Activated CD8-positive, alpha-beta memory T cell treated with anti-CD3 and anti-CD28 coated beads for 1 hour (primary cell): ENCODE measurements at places on chromosomes 16 and 17.

DNA sequence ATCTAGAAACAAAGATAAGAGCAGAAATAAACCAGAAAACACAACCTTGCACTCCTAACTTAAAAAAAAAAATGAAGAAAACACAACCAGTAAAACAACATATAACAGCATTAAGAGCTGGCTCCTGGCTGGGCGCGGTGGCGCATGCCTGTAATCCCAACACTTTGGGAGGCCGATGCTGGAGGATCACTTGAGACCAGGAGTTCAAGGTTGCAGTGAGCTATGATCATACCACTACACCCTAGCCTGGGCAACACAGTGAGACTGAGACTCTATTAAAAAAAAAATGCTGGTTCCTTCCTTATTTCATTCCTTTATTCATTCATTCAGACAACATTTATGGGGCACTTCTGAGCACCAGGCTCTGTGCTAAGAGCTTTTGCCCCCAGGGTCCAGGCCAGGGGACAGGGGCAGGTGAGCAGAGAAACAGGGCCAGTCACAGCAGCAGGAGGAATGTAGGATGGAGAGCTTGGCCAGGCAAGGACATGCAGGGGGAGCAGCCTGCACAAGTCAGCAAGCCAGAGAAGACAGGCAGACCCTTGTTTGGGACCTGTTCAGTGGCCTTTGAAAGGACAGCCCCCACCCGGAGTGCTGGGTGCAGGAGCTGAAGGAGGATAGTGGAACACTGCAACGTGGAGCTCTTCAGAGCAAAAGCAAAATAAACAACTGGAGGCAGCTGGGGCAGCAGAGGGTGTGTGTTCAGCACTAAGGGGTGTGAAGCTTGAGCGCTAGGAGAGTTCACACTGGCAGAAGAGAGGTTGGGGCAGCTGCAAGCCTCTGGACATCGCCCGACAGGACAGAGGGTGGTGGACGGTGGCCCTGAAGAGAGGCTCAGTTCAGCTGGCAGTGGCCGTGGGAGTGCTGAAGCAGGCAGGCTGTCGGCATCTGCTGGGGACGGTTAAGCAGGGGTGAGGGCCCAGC is 2.6 kb downstream of the STH start:
- DNase-seq: no peak

DNA sequence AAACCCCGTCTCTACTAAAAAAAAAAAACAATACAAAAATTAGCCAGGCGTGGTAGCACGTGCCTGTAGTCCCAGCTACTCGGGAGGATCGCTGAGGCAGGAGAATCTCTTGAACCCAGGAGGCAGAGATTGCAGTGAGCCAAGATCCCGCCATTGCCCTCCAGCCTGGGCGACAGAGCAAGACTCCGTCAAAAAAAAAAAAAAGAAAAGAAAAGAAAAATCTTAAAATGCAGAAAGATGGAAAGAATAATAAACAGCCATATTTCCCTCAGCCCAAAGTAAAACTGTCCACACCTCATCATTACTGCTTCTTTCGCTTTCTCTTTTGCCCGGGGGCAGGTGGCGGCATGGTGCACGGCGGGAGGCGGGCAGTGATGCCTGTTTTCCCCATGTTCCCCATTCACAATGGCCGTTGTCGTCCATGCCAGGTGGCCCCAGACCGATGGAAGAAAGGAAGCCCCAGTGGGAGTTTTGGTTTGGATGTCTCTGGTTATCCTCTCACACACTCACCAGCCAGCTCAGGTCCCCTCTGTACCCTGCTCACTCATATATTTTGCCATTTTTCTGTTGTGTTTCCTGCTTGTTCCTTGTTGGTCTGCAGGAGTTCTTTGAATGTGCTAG is 37.0 kb upstream of the PEMT start:
- DNase-seq: no peak

- no peak for DNase-seq
These were observed 105.5 kb upstream of the AXIN2 start for GRCh38 chr17:65666876-65667321.

- no peak for DNase-seq
These were observed 3.3 kb upstream of the CDK5R1 start for GRCh38 chr17:32483451-32484019.

GRCh38 chr17:43217614-43218087 is 6.0 kb downstream of the TMEM106A start:
- no peak for DNase-seq

DNA sequence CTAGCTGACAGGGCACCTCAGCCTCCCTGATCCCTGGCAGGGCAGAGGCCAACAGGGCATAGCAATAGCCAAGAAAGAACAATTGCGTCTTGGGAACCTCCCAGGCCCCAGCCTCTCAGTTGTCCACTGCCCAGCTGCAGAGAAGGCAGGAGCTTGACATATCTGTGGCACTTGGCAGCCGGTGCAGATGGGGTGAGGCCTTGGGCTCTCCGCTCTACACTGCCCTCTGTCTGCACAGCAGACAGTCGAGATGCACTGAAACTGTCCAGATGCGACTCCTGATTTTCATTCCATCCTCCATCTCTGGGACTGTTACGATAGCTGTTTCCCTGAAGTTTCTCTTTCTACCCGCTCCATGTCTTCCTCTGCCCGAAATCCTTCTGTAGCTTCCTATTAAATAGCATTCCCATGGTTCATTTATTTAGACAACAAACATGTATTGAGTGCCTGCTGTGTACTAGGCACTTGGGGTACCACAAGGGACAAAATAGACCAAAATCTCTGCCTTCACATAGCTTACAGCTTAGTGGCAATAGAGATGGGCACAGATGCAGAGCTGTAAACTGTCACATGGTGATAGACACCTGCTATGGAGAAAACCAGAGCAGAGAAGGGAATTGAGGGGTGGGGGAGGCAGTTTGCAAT is 3.3 kb downstream of the POLR3E start:
- DNase-seq: peak; percentile 20

DNA sequence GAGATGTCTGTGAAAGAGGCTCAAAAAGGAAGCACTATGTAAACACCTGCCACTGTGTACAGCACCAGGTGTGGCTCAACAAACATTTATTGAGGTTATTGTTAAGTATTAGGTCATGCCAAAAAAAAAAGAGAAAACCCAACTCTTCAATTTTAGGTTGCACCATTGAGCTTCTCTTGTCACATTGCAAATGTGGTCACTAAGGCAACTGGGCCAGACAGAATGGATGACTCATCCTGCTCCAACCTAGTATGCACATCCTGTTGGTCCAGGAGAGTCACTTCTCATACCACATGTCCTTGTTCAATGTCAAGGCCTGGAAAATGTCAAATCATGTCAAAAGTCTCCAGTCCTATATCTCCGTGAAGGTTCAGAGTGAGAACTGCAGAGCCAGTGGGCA is 25.0 kb downstream of the HOXB1 start:
- no peak for DNase-seq

GRCh38 chr16:82598771-82599170 is 28.0 kb upstream of the CDH13 start:
- DNase-seq: no peak

- no peak for DNase-seq
These were observed 3.3 kb downstream of the SULT1A1 start for GRCh38 chr16:28606291-28607115.

DNA sequence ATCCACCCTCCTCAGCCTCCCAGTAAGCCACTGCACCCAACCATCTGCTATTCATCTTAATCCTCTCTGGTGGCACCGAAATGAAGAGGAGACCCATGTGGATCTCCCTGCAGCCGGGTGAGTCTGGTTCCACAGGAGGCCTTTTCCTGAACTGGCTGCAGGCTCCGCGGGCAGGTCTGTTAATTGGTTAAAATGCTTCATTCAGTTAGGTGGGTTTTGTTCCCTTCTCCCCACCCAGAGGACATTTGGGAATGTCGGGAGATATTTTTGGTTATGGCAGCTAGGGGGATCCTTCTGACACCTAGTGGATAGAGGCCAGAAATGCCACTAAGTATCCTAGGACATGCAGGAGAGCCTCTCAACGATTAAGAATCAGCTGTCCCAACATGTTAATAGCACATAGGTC is 16.7 kb downstream of the C16orf54 start:
- DNase-seq: no peak

GRCh38 chr16:77434530-77435271 is at the start of gene ADAMTS18:
ADAMTS18 (minus strand) TSS chr16:77435034; CDS start chr16:77434695, 339 bp downstream.
- DNase-seq: no peak

- DNase-seq: no peak
These were observed 18.4 kb upstream of the FBF1 start for GRCh38 chr17:75959051-75959838.

GRCh38 chr16:81817789-81818567 is 38.9 kb downstream of the PLCG2 start:
- no peak for DNase-seq

- DNase-seq: peak; percentile 33
These were observed 7.2 kb upstream of the GRB2 start for GRCh38 chr17:75412455-75413317.

DNA sequence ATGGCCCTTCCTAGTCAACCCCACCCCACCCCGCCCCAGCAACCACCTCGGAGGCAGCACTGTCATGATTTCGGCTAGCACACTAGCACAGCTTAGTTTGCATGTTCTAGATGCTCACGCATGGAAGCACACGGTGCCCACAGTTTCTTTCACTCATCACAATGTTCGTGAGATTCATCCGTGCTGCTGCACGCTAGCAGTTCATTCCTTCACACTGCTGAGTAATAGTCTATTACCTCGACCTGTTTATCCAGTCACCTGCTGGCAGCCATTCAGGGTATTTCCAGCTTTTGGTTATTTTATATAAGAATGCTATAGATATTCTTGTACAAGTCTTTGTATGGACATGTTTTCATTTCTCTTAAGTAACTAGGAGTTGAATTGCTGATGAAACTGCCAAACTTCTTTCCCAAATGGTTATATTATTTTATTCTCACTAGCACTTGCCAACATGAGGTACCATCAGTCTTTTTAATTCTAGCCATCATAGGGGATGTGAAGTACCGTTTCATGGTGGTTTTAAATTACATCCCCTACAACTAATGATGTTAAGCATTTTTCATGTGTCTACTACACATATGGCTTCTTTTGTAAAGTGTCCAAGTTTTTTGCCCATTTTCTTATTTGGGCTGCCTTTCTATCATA is 75.7 kb downstream of the CYTH1 start:
- no peak for DNase-seq

DNA sequence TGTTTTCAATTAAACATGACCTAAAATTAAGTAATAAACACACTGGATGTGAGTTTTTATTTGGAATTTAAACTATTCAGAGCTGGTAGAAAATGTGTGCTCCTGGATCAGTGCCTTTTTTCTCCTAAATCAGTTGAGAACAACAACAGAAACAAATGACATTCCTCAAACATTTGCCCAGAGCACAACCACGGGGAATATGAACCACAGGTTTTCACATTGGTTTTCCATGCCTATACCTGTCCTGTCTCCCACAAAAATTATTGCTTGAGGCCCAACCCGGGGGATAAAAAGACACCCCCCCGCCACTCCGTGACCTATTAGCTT is 6.8 kb downstream of the HSBP1 start:
- DNase-seq: no peak

DNA sequence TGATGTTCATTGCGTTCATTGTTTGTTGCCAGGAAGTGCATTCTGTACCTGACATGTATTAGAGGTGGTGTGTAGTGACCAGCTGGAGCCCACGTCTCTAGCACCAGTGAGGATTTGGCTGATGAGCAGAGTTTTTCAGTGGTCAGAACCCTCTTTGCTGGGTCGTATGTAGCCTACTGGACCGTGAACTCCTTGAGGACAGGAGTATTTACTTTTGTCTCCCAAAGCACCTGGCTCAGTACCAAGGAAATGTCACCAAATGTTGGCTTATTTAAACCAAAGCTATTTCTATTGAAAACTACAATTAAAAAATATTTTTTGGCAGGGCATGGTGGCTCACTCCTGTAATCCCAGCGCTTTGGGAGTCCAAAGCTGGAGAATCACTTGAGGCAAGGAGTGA is 262.7 kb downstream of the SNX29 start:
- no peak for DNase-seq

DNA sequence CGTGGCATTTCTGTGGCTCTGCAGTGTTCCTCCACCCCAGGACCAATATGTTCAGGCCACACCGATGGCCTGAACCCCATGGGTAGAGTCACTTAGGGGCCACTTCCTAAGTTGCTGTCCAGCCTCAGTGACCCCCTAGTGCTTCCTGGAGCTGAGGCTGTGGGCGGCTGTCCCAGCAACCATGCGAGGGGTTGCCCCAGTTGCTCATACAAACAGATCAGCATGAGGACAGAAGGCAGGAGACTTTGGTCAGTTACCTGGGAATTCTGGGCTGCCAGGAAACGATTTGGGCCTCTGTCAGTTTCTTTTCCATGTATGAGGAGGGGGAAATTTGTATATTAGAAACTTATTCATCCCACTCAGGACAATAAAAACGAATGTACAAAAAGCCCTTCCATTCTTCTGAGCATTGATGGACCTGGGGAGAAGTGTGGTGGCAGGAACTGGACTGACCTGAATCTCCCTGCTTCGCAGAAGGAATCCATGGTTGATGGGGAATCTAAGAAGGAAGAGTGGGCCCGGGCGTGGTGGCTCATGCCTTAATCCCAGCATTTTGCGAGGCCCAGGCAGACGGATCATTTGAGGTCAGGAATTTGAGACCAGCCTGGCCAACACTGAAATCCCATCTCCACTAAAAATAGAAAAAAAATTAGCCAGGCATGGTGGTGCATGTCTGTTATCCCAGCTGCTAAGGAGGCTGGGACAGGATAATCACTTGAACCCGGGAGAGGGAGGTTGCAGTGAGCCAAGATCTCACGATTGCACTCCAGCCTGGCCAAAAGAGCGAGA is 4.9 kb upstream of the IL32 start:
- no peak for DNase-seq

- no peak for DNase-seq
These were observed 30.5 kb downstream of the CUEDC1 start for GRCh38 chr17:57924677-57925076.

- no peak for DNase-seq
These were observed 133.1 kb upstream of the ZKSCAN2 start for GRCh38 chr16:25390761-25391160.
